Ascending aorta (tissue), 2 donors: ENCODE measurements at places on chromosomes 4 and X.

- no peak for DNase-seq
These were observed 132.4 kb downstream of the ENOX2 start for GRCh38 chrX:130770615-130771014.

DNA sequence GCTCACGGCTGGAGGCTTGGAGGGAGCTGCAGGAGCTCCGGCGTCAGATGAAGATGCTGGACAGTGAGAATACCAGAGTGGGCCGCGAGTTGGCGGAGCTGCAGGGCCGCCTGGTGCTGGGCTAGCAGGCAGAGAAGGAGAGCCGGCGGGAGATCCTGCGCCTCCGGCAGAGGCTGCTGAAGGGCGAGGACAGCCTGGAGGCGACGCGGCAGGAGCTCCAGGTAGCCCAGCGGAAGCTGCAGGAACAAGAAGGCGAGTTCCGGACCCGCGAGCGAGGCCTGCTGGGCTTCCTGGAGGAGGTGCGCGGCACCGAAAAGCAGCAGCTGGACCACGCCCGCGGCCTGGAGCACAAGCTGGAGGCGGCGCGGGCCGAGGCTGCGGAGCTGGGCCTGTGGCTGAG lies 14.7 kb downstream of the SMIM10L2A start:
- no peak for DNase-seq

DNA sequence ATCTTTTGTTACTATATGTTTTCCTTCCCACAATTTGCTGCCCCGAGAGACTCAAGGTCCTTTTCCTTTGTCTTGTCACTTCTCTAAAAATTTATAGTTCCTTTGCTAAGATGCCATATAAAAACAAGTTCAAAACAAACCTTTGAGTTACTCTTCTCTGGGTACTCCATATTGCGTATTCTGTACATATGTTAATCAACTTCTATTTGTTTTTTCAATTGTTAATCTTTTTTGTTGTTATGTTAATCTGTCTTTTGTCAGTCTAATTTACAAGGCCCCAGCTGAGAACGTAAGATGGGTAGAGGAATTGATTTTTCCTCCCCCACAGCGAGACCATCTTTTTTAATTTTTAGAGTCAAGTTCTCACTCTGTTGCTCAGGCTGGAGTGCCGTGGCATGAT lies 7.2 kb upstream of the PPEF2 start:
- no peak for DNase-seq

DNA sequence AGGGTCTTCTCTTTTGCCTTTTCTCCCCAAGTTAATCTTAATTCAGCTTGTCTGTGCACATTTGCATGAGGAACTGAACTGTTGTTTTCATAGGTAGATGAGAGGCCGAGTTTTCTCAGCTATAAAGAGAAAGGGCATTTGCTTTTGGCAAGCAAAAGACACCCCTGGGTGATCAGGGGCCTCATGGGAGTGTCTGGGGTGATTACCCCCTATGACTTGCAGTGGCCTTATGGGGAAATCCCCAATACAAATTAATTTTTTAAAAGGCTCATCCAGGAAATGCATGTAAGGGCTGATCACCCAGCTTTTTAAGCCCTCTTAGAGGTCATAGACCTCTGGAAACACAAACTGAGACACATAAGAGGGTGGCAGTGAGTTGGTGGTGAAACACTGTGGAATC lies 56.4 kb upstream of the HMX1 start:
- DNase-seq, result no peak

- no peak for DNase-seq
These were observed 39.9 kb downstream of the CCNG2 start for GRCh38 chr4:77196866-77197265.

DNA sequence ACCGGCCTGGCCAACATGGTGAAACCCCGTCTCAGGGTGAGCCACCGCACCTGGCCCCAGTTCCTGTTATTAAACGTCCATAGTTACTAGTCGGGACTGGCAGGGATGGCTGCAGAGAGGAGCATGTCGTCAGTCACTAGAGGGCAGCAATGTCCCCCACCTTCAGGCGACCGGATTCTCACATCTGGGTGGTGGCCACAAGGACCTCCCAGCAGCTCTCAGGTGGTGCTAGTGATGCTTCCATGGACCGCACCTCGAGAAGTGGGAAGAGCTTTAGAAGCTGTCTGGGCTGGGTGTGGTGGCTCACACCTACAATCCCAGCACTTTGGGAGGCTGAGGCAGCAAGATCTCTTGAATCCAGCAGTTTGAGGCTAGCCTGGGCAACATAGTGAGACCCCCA lies 13.3 kb upstream of the IL3RA start:
- DNase-seq, result no peak

DNA sequence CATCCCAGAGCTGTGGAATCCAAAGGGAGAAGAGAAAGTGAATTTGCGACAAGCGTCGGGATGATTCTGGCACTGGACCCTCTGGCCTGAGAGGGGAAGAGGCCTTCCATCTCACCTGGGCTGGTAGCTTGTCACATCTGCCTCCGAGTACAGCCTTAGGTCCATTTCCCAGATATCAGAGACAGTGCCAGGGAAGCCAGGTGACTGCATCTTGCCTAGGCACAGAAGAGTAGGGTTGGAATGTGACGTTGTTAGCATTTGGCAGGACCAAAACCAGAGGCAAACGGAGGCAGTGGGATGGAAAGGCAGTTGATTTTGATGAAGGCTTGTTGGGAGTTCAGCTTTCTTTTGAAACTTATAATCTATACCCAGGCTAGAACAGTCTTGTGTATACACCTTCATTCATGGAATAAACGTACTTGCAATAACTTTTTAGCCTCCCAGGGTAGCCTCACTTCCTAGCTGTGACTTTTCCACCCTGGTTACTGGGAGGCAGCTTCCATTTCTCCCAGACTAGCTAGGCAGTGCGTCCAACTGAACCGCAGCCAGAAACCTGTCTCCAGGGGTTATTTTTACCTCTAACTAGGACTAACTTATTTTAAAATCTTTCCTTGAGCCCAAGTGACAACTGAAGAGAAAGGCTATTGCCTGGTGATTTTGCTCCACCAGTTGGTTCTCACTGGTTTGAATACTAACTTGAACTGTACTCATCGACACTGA lies 5.9 kb downstream of the SOD3 start:
- no peak for DNase-seq

DNA sequence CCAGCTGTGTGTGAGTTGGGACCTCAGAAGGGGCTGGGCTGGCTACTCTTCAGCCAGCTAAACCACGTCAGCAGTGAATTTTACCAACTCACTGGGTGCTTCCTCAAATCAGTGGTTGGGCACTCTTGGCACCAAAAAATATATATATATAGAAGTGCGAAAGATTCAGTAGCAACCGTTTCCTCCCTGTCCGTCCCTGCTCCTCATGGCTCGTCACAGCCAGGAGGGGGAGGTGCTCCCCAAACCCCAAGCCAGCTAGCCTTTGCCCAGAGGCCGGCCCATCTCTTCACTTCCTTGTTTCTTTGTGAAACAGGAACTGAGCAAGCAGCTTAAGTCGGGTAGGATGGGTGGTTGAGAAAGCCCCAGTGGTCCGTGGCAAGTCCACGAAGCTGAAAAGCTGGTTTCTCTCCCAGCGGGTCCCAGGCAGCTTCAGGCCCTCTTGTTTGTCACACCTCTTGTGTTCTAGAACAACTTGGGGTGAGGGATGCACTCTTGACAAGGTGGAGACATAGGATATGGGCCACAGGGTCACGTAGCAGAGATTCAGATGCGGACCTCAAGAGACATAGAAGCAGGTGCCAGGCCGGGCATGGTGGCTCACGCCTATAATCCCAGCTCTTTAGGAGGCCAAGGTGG lies 6.8 kb upstream of the SASH3 start:
- peak; percentile 60 for DNase-seq

- no peak for DNase-seq
These were observed 58.8 kb upstream of the CLNK start for GRCh38 chr4:10743357-10743756.

DNA sequence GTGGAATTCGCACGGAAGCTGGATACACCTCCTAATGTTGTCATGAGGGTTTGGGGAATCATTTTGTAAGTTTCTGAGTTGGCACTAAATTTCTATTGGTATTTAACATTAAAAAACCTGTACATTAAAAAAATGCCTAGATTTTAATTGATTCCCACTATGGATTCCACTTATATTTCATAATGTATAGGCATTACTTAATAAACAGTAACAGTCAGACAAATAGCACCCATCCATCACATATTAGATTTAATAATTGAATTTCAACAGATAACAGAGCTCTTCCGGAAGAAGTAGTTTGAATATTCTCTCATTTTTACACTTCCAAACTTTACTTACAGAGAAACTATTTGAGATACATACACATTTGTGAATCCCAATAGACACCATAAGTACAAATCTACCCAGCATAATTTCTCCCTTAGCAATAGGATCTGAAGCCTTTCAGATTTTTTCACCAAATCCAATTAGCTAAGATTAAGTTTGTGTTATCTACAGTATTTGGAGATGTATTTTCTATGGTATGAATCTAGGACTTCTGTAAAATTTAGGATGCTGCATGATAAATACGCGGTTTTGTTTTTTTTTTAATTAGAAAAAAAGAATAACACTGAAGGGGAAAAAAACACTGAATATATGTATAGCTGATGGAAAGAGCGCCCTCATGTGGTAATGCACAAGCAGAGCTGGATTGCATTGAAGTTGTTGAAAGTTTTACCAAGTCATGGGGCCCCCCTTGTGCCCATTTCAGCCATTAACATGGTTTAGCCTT lies 12.2 kb upstream of the ODAM start:
- no peak for DNase-seq

DNA sequence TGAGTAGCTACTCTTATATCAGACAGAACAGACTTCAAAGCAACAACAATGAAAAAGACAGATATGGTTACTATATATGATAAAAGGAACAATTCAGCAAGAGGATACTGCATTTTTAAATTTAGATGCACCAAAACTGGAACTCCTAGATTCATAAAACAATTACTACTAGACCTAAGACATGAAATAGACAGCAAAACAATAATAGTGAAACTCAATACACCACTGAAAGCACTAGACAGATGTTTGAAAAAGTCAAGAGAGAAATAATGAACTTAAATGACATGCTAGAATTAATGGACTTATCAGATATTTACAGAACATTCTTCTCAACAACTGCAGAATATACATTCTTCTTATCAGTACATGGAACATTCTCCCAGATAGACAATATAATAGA lies 99.5 kb upstream of the ITM2A start:
- no peak for DNase-seq

DNA sequence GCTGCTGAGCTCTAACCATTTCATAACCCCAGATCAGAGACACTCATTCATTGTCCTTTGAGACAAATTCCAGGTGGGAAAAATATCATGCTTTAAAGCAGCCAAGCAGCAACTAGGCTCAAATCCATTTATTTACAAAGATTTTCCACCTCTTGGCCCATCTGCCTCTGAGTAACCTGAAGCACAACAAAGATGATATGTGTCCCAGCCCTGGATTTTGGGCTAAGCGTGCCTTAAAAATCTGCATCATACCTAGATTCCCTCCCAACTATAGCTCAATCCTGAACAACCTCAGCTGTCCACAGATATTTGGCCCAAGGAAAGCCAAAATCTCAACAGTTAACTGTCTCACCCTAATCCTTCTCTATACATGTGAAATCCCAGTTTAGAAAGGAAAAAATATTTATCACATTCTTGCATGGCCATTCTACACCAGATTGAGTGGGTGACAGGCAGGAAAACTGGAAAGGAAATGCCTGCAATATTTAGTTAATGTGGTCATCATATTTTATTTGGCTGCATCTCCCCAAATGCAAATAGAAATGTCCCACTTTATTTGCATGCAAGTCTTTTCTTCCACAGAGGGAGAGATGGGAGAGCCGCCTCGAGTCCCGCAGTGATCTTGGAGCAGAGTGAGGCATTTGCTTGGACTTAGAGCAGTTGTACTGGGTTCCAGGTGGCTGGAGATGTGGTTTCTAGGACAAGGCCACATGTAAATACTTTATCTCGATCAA lies 146.4 kb upstream of the EOLA2 start:
- DNase-seq, result no peak

DNA sequence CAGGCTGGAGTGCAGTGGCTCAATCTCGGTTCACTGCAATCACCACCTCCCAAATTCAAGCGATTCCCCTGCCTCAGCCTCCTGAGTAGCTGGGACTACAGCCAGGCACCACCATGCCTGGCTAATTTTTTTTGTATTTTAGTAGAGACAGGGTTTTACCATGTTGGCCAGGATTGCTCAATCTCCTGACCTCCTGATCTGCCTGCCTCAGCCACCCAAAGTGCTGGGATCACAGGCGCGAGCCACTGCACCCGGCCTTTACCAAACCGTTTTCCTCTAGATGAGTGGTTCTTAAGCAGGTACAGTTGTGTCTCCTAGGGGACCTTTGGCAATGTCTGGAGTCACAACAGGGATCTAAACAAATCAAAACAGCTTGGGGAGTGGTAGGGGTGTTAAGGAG lies 11.6 kb downstream of the AMELX start:
- no peak for DNase-seq

- DNase-seq, result no peak
These were observed 9.7 kb downstream of the SLC39A8 start for GRCh38 chr4:102335616-102336015.

DNA sequence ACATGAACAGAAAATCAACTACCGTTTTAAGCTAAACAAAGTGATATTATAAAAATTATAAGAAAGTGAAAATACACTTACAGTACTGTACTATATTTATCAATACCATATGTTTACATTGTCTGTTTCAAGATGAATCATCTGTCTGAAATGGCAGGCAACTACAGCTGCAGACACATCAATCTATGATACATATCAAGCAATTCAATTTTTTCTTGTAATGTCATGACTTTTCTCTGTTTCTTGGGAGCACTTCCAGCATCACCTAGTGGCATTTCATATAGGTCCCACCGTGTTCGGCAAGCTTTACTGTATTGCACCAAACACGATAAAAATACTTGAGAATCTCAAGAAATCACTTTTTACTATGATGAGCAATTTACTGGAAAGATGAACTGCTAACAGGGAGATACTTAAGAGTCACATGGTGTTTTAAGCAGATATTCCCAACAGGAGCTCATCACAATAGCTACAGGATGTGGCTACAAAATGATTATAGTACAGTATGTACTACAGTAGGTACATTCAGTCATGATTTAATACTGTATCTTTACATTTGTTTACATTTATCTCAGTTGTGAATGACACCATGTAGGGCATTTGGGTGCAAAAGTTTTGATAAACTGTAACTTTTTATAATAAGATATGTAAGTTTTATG lies 207.4 kb downstream of the ADAM29 start:
- no peak for DNase-seq

- DNase-seq, result no peak
These were observed 1.3 kb upstream of the INTU start for GRCh38 chr4:127631420-127631819.

DNA sequence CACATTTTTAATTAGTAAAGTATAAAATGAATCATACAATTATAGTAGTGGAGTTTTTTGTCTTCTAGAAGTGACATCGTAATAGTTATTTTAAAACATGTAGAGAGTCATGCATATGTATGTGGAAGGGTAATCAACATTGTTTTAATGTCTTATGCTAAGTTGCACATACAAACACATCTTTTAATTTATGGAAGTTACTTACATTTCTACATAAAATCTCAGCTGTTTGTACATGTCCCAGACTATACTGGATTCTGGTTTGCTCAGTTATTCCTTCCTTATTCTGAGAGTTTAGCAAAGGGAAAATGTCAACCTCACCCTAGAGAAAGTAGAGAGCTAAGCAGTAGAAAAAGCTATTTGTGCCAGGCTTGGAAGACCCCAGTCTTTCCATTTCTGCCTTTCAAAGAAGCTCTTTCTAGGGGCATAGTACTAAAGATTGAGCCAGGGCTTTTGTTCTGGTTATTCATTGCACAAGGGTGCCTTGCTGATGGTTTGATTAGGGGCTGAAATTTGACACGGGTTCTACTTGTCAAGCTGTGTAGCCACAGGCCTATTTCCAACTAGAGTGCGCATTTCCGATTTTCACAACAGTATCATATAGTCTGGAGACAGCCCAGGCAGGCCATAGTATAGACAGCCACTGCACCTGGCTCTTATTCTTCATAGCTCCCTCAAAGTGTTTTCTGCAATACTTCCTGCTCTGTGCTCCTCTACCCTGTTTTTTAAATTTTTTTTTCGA lies 106.3 kb downstream of the RPA4 start:
- DNase-seq, result no peak
